SK-N-SH treated with all-trans-retinoic acid at 6 μM for 48 hours (cell line): ENCODE measurements at places on chromosomes 1 and 21.

DNA sequence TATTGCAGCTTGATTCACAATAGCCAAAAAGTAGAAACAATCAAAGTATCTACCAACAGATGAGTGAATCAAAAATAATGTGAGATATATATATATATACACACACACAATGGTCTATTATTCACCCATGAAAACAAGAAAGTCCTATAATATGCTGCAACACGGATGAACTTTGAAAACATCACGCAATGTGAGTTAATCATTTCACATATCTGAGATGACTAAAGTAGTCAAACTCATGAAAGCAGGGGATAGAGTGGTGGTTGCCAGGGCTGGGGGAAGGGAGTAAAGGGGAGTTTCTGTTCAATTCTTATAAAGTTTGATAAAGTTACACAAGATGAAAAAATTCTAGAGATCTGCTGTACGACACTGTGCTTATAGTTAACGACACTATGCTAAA lies 1234.8 kb downstream of the MRPL39 start:
- no peak for ATAC-seq

DNA sequence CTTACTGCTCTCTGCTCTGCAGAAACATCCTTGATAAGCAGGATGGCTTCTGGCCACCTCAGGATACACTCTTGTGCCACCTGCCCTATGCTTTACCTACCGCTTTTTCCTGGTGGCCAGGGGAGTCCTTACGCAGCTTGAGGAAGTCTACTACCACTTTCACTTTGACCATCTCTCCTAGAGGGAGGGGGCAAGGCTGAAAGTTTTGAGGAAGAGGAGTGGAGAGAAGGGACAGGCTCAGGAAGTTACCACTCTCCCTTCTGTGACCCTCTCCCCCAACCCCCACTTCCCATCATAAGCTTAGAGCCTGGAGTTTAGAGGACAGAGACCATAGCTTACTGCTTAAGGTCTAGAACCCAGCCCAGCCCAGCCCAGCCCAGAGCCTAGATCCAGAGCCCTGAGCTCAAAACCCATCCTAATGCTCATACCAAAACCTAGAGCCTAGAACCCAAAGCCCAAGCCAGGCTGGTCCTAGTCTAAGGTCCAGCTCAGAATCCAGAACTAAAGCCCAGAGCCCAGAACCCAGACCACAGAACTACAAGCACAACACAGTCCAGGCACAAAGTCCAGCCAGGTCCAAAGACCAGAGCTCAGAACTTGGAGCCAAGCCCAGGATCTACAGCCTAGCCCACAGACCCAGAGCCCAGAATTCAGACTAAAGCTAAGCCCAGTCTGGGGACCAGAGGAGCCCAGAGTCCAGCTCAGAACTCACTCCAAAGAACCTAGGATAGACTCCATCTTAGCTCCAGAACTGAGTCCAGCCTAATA lies 18.0 kb upstream of the MFSD2A start:
- no peak for ATAC-seq

- ATAC-seq = no peak
Measured at GRCh38 chr1:147241934-147242448, 493 bp upstream of the CHD1L start.

DNA sequence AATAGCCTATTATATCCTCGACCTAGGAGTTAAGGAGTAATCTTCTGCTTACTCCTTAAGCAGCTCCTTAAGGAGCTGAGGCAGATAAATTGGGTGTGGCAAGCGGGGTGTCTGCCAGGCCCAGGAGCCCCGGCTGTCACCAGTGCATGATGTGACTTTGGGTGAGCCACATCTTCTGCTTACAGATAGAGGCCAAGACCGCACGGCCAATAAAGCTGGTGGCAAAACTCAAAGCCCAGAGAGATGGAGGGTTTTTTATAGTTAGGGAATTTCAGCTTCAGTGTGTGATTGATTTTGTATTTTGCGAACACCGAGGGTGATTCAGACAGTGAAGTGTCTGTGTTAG lies 9.8 kb downstream of the MX2 start:
- ATAC-seq = no peak

- no peak for ATAC-seq
Measured at GRCh38 chr1:67834246-67834877, 1.1 kb upstream of the GNG12 start.

DNA sequence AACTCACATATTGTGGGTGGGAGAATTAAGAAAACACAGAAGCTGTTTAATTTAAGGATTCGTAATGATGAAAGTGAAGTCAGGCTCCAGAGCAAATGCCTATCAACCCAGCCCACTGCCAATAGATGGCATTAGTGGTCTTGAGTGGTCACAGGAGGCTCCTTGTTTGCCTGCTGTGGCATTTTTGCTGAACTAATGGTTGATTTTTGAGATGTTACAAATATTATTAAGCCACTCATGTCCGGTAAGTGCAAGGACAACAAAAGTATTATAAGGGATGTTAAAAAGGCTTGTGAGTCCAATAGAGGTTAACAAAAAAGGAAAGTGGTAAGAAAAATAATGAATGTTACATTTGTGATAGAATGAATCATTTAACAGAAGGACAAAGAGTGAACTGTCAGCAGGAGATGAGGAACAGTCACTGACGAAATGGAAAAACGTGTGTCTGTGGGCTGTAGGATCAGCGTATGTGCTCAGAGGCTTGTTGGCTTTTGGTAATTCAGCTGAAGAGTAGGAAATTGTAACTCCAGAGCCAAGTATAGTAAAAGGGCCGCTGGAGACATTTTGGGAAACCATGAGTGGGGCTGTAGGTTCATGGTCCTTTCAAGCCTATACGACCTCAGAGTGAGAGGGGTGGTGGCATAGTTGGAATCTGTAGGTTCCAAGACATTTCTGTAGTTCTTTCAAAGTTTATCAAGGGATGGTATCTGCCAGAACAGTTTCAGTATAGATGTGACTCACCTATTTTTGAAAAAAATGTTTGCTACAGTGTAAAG lies 11.2 kb downstream of the SFT2D2 start:
- no peak for ATAC-seq

- ATAC-seq = no peak
Measured at GRCh38 chr1:92755541-92756461, 29.1 kb downstream of the EVI5 start.

GRCh38 chr1:24415910-24416665 lies 486 bp downstream of the NIPAL3 start:
- ATAC-seq = peak; percentile 7

- peak; percentile 53 for ATAC-seq
Measured at GRCh38 chr1:71046891-71047634, 553 bp downstream of the PTGER3 start.

DNA sequence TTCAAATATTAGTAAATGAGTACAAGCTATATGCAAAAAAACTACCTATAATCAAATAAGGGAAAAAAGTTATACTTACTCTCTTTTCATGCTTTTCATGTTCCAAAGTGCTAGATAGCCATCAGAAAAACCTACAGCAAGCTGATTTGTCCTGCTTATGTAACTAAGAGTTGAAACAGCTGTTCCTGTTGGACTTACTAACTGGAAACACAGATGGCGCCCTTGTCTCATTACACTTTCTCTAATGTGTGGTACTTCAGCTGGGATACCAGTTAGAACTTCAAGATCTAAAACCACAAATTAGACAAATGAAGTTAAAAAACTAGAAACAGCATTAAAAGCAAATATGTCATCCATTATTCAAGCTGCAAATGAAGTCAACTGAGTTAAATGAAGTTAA lies 24.3 kb downstream of the AHCTF1 start:
- ATAC-seq = peak; percentile 90

GRCh38 chr1:223738465-223739365 lies 26.4 kb downstream of the CAPN2 start:
- ATAC-seq = no peak

DNA sequence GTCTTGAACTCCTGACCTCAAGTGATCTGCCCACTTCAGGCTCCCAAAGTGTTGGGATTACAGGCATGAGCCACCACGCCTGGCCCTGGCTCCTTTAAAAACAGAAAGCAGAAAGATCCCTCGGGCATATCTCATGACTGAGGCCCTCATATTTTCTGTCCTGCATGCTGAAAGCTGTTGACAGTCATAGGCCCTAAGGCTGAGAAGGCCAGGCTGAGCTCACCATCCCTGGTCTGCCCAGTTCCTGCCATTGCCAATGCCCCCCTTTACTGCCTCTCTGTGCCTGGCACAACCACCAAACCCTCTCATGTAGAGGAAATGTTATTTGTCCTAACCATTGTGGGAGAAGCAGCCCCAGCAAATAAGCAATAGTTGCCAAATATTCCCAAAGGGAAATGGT lies 12.7 kb downstream of the CD34 start:
- no peak for ATAC-seq

DNA sequence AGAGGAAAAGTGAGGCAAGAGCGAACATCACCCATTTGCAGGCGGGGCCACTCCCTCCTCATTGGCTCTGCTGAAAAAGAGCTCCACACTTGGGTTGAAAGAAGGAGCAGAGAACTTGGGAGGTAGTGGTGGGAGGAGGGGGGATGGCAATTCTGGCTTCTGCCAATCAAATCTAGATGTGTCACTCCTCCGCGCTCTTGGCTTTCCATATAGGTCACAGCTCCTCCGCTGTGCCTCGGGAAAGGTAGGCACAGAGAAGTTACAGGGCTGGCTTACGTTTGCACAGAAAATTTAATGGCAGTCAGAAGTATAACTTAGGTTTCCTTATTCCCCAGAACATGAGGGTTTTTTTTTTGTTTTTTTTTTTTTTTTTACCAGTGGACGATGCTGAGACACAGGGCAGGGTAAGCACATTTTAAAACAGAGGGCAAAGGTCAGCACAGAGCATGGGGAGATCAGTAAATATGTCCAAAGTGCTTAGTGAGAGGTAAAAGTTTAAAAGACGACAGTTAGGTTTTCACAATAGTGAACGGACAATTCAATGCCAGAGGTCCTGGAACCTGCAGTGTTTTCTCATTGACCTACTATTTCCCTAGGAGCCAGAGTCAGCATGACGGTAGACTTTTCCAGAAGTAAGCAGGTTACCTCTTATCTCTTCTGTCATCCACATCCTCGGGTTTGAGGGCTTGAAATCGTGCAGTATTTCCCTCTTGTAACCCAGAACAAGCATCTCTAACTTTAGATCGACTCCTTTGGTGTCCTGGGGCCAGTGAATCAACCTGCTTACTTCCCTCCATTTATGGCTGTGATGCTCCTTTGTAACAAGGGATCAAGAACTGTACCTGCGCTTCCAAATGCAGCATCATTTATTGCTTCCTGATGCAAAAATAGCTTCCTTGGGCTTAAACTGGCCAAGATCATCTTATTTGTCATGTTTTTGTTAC lies 258.9 kb upstream of the PROX1 start:
- no peak for ATAC-seq

DNA sequence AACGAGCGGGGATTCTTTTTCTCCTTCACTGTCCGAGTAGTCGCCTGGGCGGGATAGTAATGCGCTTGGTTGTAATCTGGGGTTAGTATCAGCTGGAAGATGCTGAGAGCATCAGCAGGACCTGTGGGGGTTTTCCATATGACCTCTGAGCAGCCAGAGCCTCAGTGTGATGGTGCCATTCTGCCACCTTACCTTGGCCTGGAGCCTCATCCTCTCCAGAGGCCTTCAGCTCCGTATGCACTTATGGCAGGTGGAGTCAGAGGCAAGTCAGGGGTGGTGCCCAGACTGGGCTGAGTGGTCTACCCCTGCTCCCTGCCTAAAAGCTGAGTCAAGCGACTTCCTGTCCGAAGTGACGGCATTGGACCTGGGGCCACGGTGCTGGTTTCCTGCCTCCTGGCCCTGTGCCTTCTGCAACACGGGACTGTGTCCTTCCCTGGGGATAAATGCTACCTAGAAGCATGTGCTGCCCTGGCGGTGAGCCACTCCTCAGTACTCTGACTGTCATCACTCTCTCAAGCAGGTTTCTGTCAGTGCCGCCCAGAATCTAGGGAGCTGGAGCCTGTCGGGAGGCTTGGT lies 24.7 kb downstream of the TENT5C start:
- ATAC-seq = no peak

DNA sequence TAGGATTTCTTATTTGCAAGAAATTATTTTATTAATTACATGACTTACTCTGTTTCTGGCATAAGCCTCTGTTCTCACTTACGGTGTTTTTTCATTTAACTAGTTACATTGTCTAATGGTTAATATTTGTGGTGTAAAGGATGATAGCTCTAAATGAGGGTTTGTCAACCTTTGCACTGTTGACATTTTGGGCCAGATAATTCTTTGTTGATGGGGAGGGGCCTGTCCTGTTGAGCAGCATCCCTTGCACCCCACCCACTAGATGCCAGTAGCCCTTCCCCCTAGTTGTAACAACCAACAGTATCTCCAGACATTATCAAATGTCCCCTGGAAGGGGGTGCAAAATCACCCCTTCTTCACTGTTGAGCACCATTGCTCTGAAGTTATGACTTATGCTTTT lies 83.6 kb upstream of the SLC44A3 start:
- no peak for ATAC-seq

DNA sequence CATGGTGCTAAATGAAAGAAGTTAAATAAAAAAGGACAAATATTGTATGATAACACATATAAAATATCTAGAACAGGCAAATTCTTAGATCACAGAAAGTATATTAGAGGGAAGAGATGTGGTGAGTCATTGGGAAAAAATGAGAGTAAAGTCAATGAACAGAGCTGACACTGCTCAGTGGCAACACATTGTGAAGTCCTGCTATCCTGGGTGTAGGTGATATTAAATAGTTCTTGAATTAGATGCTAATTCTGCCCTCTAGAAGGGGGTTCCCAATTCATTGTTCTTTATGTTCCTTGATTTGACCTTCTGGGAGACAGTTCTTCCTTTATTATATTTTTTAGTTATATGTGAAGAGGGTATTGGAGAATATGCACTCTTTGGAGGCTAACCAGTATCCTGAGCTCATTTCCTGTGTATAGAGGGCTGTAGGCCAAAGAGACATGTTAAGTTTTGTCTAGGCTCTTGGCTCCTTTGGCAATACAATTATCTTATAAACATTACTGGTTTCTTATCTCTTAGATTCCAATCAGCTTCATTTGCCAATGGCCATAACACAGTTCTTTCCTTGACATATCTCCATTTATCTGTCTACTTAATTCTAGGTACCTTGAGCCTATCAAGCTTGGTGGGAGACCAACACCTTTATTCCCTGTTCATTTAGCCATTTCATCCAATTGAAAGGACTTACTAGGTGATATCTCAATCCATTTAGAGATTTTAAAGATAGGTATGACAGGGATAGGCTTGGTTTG lies 6.6 kb upstream of the SLC35A3 start:
- peak; percentile 83 for ATAC-seq

DNA sequence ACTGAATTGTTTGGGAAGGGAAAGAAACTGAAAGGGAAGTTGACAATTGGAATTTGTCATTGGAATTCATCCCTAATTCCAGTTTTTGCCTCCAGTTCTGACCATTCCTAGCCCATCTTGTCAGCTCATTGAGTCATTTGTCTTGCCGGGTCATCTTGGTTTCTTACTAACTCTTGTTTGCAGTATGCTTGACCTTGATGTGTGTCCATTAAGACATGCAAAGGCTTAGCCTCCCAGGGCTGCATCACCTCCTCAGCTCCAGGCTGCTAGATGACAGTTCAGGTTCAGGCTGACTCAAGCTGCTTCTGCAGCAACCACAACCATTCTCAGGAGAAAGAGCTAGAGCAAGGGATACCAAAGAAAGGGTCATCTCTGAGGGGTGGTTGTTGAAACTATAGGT lies 151.3 kb upstream of the PTGFR start:
- peak; percentile 76 for ATAC-seq

- ATAC-seq = no peak
Measured at GRCh38 chr1:209391792-209392191, 191.7 kb upstream of the CAMK1G start.
